T-helper 2 cell (primary cell): ENCODE measurements at places on chromosomes 5 and 9.

DNA sequence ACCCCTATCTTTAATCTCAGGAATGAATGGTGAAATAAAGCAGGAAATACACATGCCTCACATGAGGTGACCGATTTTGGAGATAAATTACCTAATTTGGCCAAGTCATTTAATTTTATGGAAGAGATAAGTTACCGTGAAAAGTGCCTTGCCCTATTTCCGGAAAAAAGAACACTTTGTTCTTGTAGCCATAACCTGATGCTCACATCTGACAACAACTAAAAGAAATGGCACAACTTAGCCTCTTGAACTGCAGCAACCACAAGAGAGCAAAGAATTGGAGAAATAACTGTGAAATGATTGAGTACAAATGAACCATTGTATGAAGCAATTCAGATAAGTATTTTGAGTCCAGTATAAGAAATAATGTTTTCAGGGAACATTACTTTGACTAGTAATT is 628.1 kb upstream of the TYRP1 start:
- DNase-seq = no peak

GRCh38 chr9:14797435-14797834 is 74.9 kb upstream of the CER1 start:
- DNase-seq = no peak

GRCh38 chr5:114363837-114364236 is 2.0 kb downstream of the KCNN2 start:
- DNase-seq = no peak

- DNase-seq = no peak
These were observed 106.3 kb upstream of the TRIM32 start for GRCh38 chr9:116580853-116581252.

DNA sequence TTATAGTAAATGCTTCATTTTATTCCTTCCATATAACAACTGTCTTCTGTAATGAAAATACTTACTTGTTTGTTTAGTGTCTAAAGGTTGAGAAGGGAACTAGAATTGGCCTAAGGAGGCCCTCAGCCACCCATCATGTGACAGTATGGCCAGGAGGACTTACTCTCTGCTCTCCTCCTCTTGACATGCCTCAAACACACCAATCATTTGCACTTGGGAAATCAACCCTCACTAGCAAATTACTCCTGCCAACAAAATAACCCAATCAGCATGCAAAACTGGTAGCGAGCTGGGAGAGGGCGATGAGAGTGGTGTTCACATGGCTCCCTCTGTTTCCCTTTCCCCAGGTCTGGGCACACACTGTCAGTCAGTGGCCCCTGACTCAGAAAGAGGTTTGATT is 58.6 kb upstream of the MEF2C start:
- DNase-seq = no peak

DNA sequence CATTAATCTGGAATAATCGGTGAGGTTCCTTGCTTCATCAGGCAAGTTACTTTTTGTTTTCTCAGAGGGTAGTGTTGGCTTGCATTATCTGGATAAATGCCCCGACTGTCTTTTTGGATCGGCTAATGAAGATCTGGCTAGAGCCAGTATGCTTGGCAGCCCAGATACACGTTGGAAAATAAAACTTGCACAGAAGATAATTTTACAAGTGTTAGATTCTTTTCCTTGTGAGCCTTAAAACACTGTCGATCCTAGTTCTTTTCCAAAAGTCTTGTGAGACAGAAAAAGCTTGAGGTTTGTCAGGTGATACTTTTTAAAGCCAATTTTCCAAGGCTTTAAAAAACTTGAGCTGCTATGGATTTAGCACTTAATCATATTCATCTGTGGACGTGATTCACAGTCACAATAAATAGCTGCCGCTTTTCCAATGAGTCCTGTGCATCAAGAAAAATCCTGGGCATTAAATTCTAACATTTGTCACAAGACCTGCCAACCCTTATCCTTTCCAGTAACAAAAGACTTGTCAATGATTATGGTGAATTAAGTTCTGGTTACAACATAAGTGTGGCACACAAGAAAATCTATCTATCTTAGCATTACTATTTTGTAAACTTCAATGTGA is 68.5 kb downstream of the PRLR start:
- DNase-seq = no peak

DNA sequence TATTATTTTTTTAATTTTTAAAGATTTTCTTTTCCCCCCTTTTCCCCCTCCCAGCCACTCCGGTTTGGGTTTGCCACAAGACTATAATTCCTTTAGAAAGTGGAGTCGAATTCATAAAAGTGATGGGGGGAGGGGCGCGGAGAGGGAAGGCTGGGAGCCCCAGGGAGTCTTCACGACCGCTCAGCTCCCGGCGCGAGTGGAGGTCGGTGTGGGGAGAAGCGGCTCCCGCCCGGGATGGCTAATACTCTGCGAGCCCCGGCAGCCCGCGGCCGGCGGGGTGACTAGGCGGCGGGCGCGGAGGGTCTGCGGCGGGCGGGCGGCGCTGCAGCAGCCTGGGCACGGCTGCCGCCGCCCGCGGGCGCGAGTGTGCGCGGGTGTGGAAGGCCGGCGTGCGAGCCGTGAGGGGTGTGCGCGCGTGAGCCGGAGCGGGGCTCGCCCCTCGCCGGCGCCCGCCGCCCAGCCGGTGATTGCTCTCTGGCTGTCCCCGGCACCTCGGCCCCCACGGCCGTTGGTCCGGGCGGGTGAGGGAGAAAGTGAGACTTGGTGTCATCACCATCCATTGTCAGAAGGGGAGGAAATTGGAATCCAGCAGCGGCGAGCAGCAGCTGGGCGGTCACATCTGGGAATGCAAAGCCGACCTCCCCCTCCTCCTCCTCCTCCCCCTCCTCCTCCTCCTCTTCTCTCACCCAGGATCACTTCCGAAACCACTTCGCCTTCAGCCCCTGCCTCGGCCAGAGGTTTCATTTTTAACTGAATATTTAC is at the start of gene PARP8:
TSS of gene PARP8 (plus strand) at position 377 of the 762 bp plus-strand sequence. CDS start 459 bp downstream, outside the sequence.
- peak; percentile 33 for DNase-seq

GRCh38 chr5:150612405-150612804 is 28.1 kb upstream of the SYNPO start:
- no peak for DNase-seq

DNA sequence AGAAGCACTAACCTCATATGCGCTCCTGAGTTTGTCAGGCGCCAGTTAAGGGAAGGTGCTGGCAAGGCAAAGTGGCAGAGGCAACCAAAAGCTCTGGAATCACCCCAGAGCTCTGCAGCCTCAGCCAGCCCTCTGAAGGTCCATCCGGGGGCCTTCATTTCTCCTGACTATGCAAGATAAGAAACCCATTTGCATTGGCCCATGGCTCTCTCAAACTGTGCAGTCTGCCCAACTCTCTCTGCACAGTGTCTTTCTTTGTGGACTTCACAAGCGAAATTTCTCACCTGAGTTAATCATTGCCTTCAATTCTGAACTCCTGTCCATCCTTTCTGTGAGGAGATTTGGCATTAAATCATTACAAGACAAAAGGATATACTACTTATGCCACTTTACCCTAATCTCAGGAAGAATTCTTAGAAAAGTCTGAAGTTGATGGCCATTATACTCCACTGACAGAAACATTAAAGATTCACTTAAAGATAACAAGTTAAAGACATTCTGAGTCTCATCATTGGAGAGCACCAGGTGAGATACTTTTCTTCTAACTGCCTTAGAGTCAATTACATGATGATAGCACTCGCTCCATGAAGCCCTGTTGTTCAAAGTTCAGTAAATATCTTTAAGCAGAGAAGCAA is 235.6 kb downstream of the SPOCK1 start:
- no peak for DNase-seq

GRCh38 chr5:101932599-101932998 is 363.5 kb downstream of the SLCO4C1 start:
- DNase-seq = no peak

DNA sequence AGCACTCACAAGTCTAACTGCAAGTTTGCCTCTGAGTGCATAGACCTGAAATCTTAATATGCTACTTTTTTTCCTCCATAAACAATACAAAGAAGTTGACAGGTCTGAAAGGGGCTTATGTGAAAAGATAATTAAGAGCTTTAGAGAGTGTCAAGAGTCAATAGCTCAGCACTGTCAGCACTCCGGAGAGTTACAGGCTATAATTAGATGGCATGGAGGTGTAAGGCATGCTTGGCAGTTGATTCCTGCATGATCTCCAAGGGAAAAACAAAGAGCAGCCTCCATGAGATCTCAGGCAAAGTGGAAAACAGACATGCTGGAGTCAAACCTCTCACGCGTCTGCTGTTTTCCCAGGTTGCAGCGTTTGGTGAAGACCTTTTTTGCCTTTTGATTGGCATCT is 468.7 kb downstream of the TLE4 start:
- no peak for DNase-seq

GRCh38 chr9:26058111-26058895 is 380.1 kb upstream of the TUSC1 start:
- DNase-seq = no peak

- DNase-seq = no peak
These were observed 89.5 kb upstream of the GRIA1 start for GRCh38 chr5:153400931-153401330.

DNA sequence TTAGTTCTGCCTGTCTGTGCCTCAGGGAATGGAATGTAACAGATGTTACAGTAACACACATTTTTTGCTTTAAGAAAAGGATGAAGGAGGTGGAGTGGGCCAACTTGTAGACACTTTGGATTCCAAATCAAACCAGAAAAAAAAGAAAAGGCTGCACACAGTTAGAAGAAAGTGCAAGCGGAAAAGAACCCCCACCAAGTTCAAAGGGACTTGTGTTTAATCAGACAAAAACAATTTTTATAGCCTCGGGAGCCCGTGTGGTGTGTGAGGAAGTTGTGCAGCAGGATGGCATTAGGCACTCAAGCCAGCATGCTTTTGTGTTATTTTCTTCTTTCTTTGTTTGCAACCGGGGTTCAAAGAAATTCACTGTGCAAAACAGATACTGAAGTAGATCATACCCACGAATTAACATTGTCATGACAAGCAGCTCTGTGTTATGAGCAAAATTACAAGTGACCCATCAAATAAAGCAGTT is 189.5 kb downstream of the SEMA5A start:
- DNase-seq = no peak

GRCh38 chr5:98489021-98489420 is 284.4 kb upstream of the RGMB start:
- no peak for DNase-seq

GRCh38 chr5:173903396-173904140 is 15.4 kb downstream of the CPEB4 start:
- no peak for DNase-seq

DNA sequence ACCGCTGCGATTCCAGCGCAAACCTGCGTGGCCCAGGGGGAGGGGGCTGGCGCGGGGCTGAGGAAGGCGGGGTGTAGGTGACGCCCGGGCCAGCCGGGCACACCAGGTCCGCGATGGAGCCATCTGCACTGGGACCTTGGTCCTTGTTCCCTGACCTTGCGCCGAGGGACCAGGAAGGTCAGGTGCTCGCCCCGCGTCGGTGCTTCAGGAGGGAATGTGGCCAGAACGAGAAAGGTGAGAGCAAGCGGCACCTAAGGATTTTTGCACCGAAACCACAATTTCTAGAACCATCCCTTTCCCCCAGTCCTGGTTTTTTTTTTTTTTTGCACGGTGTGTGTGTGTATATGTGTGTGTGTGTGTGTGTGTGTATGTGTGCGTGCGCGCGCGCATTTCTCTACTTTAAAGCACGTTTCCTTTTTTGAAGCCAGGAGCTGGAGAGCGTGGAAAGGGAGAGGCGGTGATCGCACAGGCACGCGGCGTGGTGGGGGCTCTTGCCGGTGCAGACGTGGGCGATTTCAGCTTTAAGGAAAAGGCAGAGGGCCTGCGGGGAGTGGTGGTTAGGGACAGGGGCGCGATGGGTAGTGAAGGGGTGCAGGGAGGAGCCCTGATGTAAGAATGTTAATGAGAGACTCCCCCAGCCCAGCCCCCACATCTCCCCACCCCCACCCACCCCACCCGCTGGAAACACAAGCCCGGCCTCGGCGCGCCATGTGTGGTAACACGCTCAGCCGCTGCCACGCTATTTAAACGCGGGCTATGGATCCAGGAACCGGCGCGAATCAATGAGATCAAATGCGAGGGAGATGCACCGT is at the start of gene NPR3:
TSS of gene NPR3 (plus strand) at position 772 of the 812 bp plus-strand sequence. CDS start 456 bp downstream, outside the sequence.
- peak; percentile 38 for DNase-seq

DNA sequence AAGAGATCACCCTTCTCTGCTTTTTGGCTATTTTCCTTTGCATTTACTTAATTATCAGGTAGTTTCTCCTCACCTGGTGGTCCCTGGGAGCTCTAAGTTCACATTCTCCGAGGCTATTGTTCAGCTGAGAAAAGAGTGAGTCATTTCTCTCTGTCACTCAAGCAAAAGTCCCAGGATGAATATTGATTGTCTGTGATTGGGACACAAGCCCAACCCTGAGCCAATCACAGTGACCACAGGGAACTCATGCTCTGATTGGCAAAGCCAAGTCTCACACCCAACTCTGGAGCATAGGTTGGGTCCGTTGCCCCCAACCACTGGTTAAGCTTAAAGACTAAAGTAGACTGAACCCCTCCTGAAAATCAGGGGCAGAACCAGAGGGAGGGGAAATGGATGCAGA is 27.8 kb upstream of the FAT2 start:
- no peak for DNase-seq

- DNase-seq = no peak
These were observed 756.0 kb upstream of the C9orf72 start for GRCh38 chr9:28329323-28329722.

- no peak for DNase-seq
These were observed 254.0 kb downstream of the DMAC1 start for GRCh38 chr9:7545371-7546165.

- DNase-seq = peak; percentile 32
These were observed 37.0 kb downstream of the B4GALT1 start for GRCh38 chr9:33129886-33130881.

GRCh38 chr5:58085800-58086199 is 374.1 kb downstream of the PLK2 start:
- no peak for DNase-seq

GRCh38 chr5:149400304-149400703 is 21.2 kb upstream of the IL17B start:
- no peak for DNase-seq

GRCh38 chr5:78594610-78595457 is 53.7 kb downstream of the LHFPL2 start:
- DNase-seq = no peak

DNA sequence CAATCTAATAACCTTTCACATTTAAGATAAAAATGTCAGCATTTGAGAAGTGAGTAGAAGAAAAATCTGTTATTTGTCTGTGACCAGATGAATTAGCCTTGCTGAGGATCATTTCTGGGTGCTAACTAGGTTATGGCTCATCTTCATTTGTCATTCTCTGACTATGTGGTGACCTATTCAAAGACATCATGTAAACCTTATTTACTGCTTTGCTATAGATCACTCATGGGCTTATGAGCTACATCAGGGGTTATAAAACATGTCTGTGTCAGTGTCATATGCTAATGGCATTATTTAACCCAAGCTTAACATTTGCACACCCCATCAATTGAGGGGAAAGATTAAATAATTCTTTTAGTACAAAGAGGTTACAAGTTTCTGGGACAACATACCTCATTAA is 555.5 kb upstream of the CYLC2 start:
- no peak for DNase-seq

GRCh38 chr5:75524071-75524470 is 12.4 kb downstream of the POLK start:
- DNase-seq = no peak

DNA sequence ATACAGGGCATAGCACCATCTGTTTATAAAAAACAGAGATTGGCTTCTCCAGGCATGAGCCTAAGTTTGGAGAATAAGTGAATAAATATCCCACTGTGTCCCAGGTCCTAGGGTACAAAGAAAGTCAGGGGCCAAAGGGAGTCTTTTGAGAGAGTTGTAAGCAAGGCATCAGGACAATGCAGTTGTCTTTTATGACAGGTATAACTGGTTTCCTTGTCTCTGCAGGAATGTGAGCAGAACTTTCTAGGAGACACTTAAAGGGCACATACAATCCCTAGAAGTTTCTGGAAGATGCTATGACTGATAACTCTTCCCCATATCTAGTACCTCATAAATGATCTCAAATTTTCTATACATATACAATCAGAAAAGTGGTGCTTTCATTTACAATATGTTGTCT is 245.6 kb upstream of the RGMB start:
- DNase-seq = no peak
